ENCODE measurements at places on chromosomes 1 and 21. TPM values are rescaled to one million over a fixed set of nuclear protein-coding genes. Genes with fewer than 3 reads are reported as not detected.

DNA sequence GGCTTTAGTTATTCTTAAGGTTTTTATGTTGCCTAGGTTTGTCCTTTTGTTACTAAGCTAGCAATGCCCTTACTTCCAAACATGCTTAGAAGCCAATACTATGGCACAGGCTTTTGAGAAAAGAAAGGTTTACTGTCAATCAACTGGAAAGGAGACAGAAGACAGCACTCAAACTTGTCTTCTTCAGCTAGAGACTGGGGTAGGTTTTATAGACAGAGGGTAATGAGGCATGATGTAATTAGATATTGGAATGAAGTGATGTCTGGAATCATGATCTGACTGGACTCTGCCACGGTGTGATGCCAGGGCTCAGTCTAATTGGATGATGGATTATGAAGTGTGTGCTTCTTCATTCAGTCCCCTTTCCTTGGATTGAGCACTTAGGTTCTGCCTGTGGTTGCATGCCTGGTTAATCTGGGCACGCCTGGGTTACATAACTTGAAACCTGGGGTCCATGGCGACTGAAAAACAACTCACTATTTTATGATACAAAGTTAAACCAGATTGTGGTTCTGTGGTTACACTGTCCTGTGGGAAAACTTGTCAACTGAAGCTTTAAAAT lies 625.8 kb downstream of the BRINP3 start:
- DNase-seq, result no peak

GRCh38 chr1:77594366-77595112 lies 87.9 kb downstream of the ZZZ3 start:
- DNase-seq, result no peak

- no peak for DNase-seq
These were observed 1.3 kb downstream of the POGK start for GRCh38 chr1:166840309-166841274.

- no peak for DNase-seq
These were observed 96.5 kb upstream of the AJAP1 start for GRCh38 chr1:4557949-4558348.

- peak; percentile 51 for DNase-seq
These were observed 21.7 kb upstream of the COL6A1 start for GRCh38 chr21:45959779-45960390.

Gene ARHGEF16
- total RNA-seq, result 2.5 TPM

Gene TIE1
- 40.1 TPM for total RNA-seq

Gene GPR52
- 3.1 TPM for total RNA-seq

Gene CD84
- 5.2 TPM for total RNA-seq

Gene MIER1
- total RNA-seq, result 26.9 TPM
